Hypothalamus (tissue), 51 donors: ENCODE measurements at places on chromosomes 11 and 22.

- no peak for DNase-seq
These were observed 2.0 kb downstream of the TOP3B start for GRCh38 chr22:21980547-21980946.

DNA sequence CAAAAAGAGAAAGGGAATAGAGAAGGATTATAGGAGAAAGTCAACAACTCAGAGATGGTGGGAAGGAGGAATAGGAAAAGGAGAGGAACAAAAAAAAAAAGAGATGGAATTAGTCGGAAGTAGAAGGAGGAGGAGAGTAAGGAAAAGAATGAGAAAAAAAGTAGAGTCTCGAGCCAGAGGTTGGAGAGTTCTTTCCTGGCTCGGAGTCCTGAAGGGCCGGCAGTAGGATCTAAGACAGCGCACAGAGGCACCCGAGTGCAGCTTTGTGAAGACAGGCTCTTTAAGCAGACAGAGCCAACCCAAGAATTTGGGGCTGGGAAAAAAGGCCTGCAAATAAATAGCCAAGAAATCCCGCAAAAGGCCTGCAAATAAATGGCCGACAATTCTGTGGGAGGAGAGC is 170.4 kb upstream of the CCDC90B start:
- DNase-seq, result no peak

DNA sequence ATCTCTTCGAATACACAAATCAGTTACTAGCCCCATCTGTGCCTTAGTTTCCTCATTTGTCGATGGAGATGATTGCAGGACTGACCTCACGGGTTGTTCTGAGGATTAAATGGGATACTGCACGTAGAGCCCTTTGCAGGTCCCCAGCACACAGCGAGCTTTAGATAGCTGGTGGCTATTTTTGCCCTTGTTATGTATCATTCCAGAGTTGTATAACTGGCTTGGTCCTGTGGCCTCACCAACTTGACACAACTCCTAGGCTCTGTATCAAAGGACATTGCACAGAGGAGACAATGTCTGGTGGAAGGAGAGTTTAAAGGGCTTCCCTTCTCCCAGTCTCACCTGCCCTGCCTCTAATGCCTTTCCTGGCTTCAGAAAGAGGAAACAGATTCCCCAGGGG is 22.8 kb upstream of the DGAT2 start:
- DNase-seq, result no peak

- no peak for DNase-seq
These were observed 198.4 kb downstream of the SBF2 start for GRCh38 chr11:10095412-10096208.

DNA sequence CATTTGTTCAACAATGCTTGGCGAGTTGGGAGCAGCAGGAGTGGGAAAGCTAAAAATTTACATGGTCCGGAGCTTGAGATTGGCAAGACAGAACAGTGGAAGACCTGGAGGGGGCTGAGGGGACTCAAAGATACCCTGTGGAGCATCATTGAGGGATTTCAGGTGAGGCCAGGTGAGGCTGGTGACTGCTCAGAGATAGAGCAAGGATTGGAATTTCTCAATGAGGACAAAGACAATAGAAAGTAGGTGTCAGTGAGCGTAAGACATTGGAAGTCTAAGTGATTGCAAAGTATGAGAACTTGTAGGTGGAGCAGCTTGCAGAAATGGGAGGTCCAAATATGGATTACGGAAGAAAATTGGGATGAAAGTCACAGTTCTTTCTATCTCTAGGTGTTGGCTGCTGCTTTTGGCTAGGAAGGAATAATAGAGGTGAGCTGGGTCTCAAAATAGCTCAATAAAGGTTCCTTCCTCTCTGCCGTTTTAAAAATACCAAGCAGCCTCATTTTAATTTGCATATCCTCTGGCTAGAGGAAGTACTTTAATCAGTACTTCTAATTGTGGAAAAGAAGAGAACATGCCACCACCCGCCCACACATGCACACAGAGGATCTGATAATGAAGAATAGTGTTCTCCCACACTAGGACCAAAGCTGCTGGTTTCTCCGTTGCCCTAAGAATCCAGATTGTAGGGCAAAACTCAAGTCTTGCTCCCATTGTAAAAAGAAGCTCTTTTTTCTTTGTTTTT is 41.8 kb upstream of the SORL1-AS1 start:
- DNase-seq, result no peak
